ENCODE measurements at places on chromosomes 7 and 10.

- DNase-seq, result no peak
Observed at GRCh38 chr10:3196958-3197347, 24.4 kb upstream of the PITRM1 start.

- no peak for DNase-seq
Observed at GRCh38 chr7:48390388-48391327, 219.4 kb downstream of the ABCA13 start.

- peak; percentile 90 for DNase-seq
Observed at GRCh38 chr10:110497438-110498086, at the start of gene DUSP5. Gene DUSP5, plus strand, starts transcription at chr10:110497907. Its CDS starts 215 bp downstream, at chr10:110498122.

DNA sequence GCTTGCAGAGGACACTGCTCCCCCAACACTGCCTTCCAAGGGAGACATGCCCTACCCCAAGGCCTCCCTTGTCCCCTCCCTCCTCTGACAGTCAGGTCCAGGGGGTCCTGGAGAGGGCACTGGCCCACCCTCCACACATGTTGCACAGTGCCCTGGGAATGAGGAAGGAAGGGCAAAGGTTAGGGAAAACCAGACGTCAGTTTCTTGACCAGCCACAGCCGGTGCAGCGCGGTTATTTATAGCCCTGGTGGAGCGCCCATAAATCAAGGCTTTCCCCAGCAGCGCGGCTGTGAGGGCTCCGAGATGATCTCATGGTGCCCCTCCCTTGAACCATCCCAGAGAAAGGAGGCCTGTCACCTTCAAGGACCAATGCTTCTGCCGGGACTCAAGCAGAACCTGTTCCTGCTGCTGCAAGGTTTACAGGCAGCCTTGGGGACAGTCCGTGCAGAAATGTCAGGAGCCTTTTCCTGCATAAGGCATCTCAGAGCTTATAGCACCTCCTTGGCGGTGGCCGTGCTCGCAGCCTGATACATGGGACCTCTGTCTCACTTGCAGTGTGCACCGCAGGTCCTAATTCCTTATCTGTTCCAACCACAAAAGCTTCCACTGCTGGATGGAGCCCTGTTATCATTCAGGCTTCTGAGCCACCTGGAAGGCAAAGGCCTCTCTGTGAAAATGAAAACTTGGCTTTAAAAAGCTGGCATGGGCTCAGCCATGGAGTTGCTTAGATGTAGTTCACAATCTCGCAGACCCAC lies 127.3 kb downstream of the LHPP start:
- no peak for DNase-seq

DNA sequence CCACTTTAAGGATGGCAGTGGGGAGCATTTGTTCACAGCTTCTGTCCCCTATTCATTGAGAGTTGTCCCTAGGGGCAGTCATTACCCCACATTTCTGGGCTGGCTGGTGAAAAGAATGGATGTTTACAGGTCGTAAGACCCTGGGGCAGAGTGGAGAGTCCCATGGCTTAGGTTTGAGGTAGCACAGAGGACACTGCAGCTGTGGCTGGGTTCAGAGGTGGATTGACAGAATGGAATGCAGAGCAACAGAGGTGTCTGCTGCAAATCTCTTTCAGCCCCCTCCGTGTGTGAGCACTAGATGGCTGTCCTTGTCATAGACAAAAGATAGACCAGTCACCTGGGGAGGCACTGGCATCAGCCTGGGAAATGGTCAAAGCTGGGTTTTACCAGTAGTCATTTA lies 141.9 kb downstream of the CACNB2 start:
- no peak for DNase-seq

DNA sequence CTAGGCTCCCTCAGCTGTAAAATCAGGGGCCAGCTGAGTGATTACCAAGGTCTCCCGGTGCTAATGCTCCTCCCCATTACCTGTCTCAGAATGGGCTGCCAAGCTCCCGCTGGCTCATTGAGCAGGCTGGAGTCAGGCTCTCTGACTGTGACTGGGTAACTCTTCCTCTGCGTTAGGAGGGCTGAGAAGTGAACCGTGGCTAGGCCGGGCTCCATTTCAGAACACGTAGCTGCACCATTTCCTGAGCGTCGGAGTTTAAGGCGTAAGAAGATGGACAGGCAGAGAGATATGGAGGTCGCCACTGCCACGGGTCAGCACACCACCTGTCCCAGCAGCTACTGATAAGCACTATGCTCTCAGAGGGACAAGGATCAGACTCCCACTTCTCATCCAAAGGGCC lies 250.3 kb downstream of the TCERG1L start:
- DNase-seq, result no peak

Measured in stimulated activated CD8-positive, alpha-beta memory T cell treated with anti-CD3 and anti-CD28 coated beads, Interleukin-15, amount 100 ng/mL, for 48 hours (primary cell).